Endothelial cell (in vitro differentiated cells): ENCODE measurements at places on chromosomes 6 and 20. TPM values are rescaled to one million over a fixed set of nuclear protein-coding genes. Genes with fewer than 3 reads are reported as not detected.

Gene SLC18B1
- 11.1 TPM for total RNA-seq

Gene HEY2
- total RNA-seq = 82.7 TPM

DNA sequence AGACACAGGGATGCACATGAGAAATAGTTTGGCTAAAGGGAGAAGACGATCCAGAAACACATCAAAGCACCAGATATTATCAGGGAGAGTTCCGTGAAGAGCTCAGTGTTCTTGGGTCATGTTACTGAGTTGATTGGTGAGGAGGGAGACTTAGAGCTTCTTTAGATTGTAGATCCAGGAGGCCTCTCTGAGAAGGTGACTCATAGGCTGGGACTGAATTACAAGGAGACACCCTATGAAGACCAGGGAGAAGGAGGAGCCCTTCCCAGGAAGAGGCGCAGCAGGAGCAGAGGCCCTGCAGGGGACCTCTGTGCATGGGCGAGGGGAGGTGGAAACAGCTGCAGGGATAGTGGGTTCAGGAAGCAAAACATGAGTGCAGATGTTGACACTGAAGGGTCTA, 196.5 kb downstream of the SLC24A3 start:
- DNase-seq = no peak
- no peak overlapping the region for H3K4me3 ChIP-seq
- H3K36me3 ChIP-seq = no peaks in the 10 kb centered on the region
- no peaks in the 10 kb centered on the region for H3K4me1 ChIP-seq

GRCh38 chr20:8394308-8394945, 262.4 kb downstream of the PLCB1 start:
- H3K4me1 ChIP-seq = no peaks in the 10 kb centered on the region
- H3K27me3 ChIP-seq = no peaks in the 10 kb centered on the region
- no peaks in the 10 kb centered on the region for H3K36me3 ChIP-seq
- no peak for DNase-seq
- H3K27ac ChIP-seq = no peak overlapping the region
- no peak overlapping the region for H3K4me3 ChIP-seq

DNA sequence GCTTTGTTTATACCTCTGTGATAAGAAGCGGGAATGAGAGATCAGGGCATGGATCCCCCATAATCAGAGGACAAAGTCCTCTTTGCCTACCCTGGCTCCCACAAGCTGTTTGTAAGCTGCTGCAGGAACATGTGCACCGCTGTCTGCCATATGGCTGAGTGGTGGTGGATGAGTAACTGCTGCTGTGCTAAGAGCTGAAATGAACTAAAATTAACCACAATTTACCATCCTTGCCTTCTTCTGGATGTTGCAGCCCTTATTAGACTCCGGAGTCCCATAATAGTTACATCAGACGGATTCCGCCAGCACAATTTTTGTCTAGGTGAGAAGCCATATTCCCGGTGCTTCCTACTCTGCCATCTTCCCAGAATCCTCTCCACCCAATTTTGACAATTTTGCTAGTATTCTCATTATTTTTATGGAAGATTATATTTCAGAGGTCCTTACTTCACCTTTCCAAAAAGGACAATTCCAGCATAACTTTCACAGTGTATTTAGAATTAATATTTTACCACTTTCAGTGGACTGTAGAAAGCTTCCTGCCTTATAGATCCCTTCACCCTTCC, 6.0 kb upstream of the CMTR1 start:
- H3K4me3 ChIP-seq = no peak overlapping the region
- DNase-seq = no peak
- H3K27ac ChIP-seq = no peak overlapping the region
- H3K27me3 ChIP-seq = no peaks in the 10 kb centered on the region
- H3K36me3 ChIP-seq = peaks cover 6% of the 10 kb centered on the region
- H3K4me1 ChIP-seq = no peaks in the 10 kb centered on the region

GRCh38 chr6:39876111-39876510, 58.2 kb downstream of the MOCS1 start:
- H3K27ac ChIP-seq = no peak overlapping the region
- DNase-seq = no peak
- no peak overlapping the region for H3K4me3 ChIP-seq
- peaks cover 2% of the 10 kb centered on the region for H3K27me3 ChIP-seq

DNA sequence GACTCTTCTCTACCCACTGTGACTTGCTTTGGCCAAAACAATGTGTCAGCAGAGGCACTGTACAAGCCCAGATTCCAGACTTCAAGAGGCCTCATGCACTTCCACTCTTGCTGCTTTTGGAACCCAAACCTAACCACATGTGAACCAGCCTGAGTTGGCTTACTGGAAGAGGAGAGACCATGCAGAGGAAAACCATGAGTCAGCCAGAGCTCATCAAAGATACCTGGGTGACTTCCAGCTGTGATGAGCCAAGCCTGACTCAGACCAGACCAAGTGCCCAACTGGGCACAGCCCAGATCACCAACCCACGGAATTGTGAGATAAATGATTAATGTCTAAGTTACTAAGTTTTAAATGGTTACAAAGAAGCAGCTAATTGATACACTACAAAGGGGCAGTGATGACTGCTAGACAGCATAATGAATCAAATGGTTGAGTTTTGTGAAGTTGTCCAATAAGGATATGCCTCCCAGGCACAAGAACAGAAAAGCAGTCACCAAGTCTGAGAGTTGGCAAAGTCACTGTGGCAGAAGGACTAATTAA, 16.2 kb upstream of the BEND6 start:
- peaks cover 3% of the 10 kb centered on the region for H3K36me3 ChIP-seq
- H3K4me3 ChIP-seq = no peak overlapping the region
- no peak overlapping the region for H3K27ac ChIP-seq
- no peaks in the 10 kb centered on the region for H3K27me3 ChIP-seq
- no peak for DNase-seq

GRCh38 chr6:127690092-127690491, 113.1 kb downstream of the C6orf58 start:
- no peaks in the 10 kb centered on the region for H3K36me3 ChIP-seq
- DNase-seq = no peak
- H3K4me3 ChIP-seq = no peak overlapping the region
- H3K4me1 ChIP-seq = no peaks in the 10 kb centered on the region
- H3K27me3 ChIP-seq = no peaks in the 10 kb centered on the region
- H3K27ac ChIP-seq = no peak overlapping the region

- no peak overlapping the region for H3K27ac ChIP-seq
- H3K36me3 ChIP-seq = peaks cover 5% of the 10 kb centered on the region
- no peak overlapping the region for H3K4me3 ChIP-seq
- H3K27me3 ChIP-seq = peaks cover 3% of the 10 kb centered on the region
- DNase-seq = no peak
These were observed 313.0 kb upstream of the CDYL start for GRCh38 chr6:4463236-4463635.

GRCh38 chr20:62359491-62360121, 7.5 kb downstream of the LAMA5 start:
- no peak for DNase-seq
- H3K27ac ChIP-seq = no peak overlapping the region
- H3K36me3 ChIP-seq = no peaks in the 10 kb centered on the region
- no peaks in the 10 kb centered on the region for H3K4me1 ChIP-seq

DNA sequence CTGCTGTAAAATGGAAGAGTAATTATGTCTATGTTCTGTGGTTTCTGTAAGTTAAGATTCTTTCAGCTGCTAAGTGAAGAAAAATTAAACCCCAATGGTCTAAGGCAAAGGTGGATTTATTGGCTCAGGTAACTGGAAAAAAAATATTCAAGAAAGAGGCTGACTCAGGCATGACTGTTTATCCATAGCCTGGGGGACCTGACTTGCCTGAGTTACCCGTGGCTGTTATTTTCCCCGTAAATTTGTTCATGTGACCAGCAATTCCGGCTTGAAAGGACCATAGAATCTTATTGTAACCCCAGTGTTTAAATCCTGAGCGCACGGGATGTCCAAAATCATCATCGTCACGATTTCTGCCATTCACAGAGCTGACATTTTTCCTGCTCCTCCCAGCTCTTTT, 32.3 kb upstream of the SULF2 start:
- H3K36me3 ChIP-seq = no peaks in the 10 kb centered on the region
- no peak overlapping the region for H3K4me3 ChIP-seq

- no peak for DNase-seq
- H3K27me3 ChIP-seq = no peaks in the 10 kb centered on the region
- H3K4me1 ChIP-seq = peaks cover 4% of the 10 kb centered on the region
- H3K36me3 ChIP-seq = no peaks in the 10 kb centered on the region
- H3K27ac ChIP-seq = no peak overlapping the region
- no peak overlapping the region for H3K4me3 ChIP-seq
These were observed 88.2 kb downstream of the TCP11 start for GRCh38 chr6:35052694-35053565.

DNA sequence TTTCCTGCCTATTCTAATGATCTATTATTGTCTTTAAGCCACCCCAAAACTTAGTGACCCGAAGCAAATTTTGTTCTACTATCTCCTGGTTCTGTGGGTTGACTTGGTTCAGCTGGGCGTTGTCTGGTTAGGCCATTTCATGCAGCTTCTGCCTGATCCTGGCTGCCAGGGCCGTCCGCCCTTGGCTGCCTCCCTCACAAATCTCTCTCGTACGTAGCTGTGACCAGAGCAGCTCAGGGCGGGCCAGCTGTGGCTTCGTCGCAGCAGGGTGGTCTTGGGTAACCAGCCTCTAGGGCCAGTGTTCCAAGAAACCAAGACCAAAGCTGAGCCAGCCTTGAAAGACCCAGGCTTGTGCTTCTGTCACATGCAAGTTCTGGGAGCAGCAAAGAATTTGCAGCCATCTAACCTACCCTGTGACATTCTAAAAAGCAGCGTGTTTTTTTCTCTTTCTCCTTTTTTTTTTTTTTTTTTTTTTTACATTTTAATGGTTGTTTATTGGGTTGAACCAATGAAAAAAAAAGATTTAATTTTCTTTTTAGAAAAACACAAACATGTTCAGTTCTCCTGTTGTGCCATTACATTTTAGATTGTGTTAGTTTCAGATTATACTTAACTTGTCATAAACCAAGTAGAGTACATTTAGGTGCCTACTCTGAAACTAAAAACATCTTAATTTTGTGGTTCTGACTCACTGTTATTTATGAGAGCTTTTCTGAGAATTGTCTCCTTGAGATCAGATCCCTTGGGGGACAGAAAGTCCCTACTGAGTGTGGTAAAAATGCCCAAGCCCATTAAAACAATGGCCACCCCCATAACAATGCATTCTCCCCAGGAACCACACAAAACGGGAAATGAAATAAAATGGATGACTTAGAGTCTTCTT, 83.9 kb downstream of the ZDHHC14 start:
- H3K4me1 ChIP-seq = peaks cover 28% of the 10 kb centered on the region
- DNase-seq = no peak
- H3K27me3 ChIP-seq = no peaks in the 10 kb centered on the region

- H3K27ac ChIP-seq = peak overlapping the region; percentile 78
- peaks cover 48% of the 10 kb centered on the region for H3K4me1 ChIP-seq
- peaks cover 16% of the 10 kb centered on the region for H3K36me3 ChIP-seq
- DNase-seq = no peak
- peaks cover 23% of the 10 kb centered on the region for H3K27me3 ChIP-seq
These were observed 1.2 kb downstream of the RNF217 start for GRCh38 chr6:124963416-124963785.

DNA sequence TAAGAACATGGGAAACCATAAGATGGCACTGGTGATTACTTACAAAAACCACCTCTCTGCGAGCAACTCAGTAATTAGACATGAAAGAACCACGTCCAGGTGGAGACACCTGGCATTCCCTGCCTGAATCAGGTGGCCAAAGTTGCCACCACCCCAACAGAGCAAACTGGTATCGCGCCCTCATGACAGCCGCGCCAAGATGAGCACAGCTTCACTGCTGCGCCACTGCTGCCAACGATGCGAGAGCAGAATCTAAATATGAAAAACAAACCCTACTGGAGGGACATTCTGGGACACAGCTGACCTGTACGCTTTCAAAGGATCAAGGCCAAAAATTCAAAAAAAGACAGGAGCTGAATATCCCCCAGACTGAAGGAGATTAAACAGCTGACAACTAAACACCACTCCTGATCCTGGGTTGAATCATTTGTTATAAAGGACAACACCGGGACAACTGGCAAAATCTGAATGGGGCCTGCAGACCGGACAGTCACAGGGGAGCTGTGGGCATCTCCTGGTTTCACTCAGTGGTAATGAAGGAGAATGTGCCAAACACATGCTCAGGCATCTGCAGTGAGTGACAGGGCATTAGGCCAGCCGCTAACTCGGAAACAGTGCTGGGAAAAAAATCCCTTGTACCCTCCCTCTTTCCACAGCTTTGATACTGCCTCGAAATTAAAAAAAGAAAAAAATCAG, 17.4 kb downstream of the CST7 start:
- no peaks in the 10 kb centered on the region for H3K4me1 ChIP-seq
- H3K27me3 ChIP-seq = no peaks in the 10 kb centered on the region
- H3K36me3 ChIP-seq = peaks cover 41% of the 10 kb centered on the region

GRCh38 chr6:163945808-163946207, 531.3 kb downstream of the QKI start:
- no peak overlapping the region for H3K27ac ChIP-seq
- H3K4me1 ChIP-seq = peaks cover 8% of the 10 kb centered on the region
- DNase-seq = no peak
- peaks cover 5% of the 10 kb centered on the region for H3K27me3 ChIP-seq
- no peak overlapping the region for H3K4me3 ChIP-seq

DNA sequence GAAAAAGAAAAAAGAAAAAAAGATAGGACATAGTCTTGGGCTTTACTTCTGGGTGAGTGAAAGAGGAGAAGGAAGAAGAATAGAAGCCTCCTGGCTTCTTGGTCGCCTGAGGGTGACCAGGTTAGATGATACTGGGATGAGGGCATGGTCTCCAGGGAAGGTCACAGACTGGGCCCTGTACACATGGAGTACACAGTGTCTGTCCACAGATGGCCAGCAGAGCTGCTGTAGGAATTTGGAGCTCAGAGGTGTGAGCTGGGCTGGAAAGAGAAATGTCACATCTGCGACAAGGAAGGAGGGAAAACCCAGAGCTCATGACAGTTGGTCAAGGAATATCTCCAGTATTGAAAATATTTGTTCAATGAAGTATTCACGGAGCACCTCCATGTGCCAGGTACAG, 56.1 kb downstream of the DLGAP4 start:
- H3K27ac ChIP-seq = no peak overlapping the region
- no peak overlapping the region for H3K4me3 ChIP-seq
- no peaks in the 10 kb centered on the region for H3K36me3 ChIP-seq
- H3K27me3 ChIP-seq = peaks cover 12% of the 10 kb centered on the region
- peaks cover 7% of the 10 kb centered on the region for H3K4me1 ChIP-seq

DNA sequence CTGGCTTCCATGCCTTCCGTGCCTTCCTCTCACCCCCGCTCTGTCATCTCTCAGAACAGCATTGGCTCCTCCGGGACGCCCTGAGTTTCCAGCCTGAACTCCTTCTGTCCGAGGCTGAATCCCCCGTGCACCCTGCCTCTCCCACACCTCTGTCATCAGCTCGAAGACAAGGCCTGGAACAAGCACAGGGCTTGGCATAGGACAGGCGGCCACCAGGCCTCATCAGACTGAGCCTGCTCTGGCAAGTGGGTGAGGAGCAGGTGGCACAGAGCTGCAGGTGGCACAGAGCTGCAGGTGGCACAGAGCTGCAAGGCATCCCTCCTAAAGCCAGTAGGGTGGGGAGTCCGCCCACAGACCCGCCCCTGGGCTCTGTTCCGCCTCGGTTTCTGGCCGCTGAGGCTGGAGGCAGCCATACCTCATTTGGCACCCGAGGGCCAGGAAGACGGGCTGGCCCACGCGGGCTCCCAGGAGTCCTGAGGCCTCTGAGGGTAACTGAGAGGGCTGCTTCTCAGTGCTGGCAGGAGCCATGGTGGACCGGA, 60.2 kb downstream of the EZR start:
- H3K27ac ChIP-seq = no peak overlapping the region
- H3K4me1 ChIP-seq = no peaks in the 10 kb centered on the region
- no peak overlapping the region for H3K4me3 ChIP-seq
- H3K27me3 ChIP-seq = peaks cover 12% of the 10 kb centered on the region
